ENCODE measurements at places on chromosomes 4 and X.

DNA sequence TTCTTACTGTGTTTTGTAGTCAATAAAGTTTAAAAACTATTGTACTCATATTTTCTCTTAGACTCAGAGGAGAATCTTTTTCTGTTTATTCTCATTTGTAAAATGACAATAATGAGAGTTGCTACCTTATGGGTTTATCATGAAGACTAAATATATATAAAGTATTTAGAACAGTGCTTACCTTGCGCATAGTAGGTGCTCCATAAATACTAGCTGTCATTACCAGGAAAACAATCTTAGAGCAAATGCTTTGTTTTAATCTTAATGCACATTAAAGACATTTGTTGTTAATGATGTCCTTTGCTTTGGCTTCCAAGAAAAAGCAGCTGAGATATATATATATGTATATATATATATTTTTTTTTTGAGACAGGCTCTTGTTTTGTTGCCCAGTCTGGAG lies 44.9 kb downstream of the FIP1L1 start:
- no peak for DNase-seq

DNA sequence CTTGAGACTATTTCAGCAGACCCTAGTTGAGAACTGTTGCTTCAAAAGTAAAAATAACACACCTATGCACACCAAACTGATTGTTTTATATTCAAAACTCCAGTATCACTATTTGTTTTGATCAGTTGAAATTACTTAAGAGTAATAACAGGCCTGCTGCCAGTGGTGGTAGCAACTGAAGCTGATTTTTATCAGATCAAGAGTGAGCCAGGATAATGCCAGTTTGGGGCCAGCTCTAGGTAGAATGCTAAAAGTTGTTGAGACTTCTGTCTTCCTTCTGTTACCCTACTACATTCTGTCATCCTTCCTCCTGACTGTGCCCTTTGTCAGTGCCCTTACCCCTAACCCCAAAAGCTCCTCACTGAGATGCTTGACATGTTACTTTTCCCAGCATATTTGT lies 228.7 kb upstream of the SPRY1 start:
- DNase-seq = no peak

- no peak for DNase-seq
Measured at GRCh38 chr4:27000820-27001219, 140.2 kb downstream of the STIM2 start.

DNA sequence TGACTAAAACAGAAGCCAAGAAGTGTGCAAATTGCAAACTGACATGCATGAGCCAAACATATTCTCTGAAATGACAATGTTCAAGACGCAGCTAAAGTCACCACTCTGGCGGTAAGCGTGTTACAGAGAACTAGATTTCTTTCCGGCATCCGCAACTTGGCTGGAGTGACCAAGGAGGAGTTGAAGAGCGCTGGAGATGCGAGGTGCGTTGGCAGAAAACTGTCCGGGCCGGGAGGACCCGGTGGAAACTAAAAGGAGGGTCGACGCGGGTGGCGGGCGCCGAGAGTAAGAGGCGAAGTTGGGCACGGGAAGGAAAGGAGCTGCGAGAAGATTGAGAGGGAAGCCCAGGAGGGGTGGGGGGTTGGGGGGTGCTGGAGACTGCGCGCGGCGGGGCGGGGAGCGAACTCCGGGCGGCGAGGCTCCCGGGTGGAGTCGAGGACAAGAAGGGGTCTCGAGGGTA lies 807 bp downstream of the SEL1L3 start:
- DNase-seq = peak; percentile 27

DNA sequence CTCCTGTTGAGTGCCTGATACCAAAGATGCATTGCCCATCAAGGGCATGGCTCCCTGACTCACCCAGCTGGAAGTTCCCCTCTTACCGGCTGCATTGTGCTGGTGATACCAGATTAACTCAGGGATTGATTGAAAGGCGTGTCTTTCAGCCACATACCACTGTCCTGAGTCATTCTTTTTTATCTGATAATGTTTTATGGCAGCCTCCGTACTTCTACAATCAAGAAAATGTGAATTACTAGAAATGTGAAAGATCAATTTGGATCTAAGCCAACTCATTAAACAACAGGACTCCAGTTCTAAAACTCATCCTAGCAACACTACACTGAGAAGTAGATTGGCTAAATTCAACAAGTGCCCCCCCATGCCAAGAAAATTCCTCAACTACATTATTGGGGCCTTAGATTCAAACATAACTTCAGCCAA lies 40.0 kb downstream of the TXK start:
- DNase-seq = no peak

- DNase-seq = no peak
Measured at GRCh38 chrX:79400623-79401022, 33.5 kb upstream of the ITM2A start.

GRCh38 chr4:133720001-133720400 lies 481.6 kb downstream of the PABPC4L start:
- no peak for DNase-seq

GRCh38 chr4:109313168-109314133 lies 11.0 kb upstream of the COL25A1 start:
- DNase-seq = no peak

- no peak for DNase-seq
Measured at GRCh38 chr4:73816814-73817213, 19.7 kb upstream of the CXCL6 start.

DNA sequence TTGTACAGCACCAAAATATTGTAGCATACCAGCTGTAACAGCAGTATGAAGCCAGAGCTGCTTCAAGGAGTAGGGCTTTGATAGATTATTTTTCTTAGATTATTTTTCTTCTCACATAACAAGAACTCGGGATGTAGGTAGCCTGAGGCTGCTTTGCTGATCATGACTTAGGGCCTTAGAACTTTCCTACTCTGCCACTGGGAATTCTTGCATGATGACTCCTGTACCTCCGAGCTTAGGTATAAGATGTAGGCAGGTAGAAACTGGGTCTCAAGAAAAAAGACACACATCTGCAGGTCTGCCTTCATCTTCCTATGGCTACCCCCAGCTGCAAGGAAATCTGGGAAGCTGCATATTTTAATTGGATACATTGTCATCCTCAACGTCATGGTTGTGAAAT lies 115.9 kb upstream of the PNPLA4 start:
- no peak for DNase-seq

- no peak for DNase-seq
Measured at GRCh38 chrX:37781081-37781480, 1.2 kb downstream of the CYBB start.

DNA sequence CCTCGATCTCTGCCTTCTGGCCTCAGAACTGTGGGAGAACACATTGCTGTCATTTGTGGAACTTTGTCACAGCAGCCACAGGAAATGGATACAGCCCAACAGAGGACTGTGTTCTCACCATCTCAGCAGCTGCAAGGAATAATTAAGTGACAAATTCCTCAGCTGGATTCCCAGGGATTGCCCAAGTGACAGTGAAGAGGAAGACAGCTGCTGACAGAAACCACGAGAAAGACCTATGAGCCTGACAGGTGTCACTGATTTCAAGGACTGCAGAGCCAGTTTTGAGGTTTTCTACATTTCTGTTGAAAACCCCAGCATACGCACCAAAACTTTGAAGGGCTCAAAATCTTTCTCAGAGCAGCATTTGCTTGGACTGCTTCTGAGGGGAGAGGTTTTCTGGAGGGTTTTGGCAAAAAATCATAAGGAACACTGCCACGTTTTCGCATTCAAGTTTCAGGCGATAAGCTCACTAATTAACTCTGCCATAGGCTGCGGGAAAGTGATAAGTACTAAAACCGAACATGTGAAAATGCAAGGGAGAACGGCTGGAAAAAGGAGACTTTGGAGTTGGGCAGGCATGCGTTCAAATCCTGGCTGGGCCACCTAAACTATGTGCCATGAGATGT lies 88.8 kb downstream of the DRD5 start:
- DNase-seq = no peak

- DNase-seq = no peak
Measured at GRCh38 chr4:6917461-6918271, 8.0 kb downstream of the TBC1D14 start.

DNA sequence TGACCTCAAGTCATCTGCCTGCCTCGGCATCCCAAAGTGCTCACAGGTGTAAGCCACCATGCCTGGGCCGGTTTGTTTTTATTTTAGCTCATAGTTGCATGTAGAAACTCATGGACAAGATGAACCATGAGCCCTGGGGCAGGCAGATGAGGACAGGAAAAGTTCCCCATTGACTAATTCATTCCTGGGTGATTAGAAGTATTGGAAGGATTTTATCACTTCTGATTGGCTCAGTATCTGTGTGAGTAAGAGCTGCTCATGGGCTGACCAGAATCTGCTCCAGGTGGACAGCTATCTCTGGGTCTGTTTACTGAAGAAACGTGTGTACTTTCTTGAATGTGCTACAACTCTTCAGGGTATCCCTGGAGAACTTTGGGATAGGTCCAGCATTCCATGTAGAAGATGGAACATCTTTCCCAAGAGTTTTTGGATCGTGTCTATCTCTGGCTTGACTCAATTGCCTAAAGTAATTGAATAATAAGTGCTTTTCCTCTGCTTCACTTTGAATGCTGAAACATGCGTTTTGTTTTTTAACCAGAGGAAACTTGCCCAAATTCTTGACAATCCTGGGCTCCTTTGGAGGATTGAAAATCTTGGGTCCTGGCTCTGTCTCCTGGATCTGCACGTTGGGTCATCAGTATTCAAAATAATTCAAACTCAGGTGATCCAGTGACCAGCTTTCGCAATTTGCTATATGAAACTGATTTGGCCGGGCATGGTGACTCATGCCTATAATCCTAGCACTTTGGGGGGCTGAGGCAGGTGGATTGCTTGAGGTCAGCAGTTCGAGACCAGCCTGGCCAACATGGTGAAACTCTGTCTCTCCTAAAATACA lies 88.6 kb upstream of the DHRSX start:
- no peak for DNase-seq

- no peak for DNase-seq
Measured at GRCh38 chr4:105558277-105558676, 5.9 kb downstream of the ARHGEF38 start.

GRCh38 chr4:6884341-6884870 lies 25.2 kb upstream of the TBC1D14 start:
- no peak for DNase-seq

GRCh38 chr4:126697748-126698147 lies 935.0 kb upstream of the INTU start:
- DNase-seq = no peak

DNA sequence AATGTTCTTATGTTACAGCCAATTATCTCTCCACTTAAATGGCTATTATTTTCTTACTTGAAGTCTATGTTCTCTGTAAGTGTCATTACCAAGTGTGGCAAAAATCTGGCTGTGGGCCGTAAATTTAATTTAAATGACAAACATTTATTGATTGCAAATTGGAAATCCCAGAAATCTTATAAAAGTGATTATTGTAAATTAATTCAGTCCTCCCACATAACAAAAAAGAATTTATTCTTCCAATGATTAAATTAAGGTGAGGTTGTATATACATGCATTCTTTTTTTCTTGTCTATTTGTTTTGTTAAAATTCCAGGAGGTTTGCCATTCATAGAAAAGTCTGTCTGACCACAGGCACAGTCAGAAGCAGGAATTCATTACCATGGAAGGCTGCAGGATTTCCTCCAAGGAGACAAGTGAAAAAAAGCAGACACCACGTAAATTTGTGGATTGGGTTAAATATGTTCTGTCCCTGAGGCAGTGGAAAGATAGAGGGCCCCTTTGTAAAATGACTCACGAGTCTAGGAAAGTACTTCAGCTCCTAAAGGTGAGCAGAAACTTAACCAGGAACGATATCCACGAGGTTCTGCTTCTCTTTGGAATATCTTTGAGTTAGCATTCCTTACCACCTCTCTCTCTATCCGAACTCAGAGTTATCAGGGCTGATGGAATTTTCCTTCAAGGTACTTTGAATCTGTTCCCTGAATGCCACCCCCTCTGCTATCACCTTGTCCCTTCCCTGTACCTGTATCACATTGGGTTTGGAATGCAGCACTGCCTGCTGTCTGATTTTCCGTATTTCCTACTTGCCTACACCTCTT lies 10.7 kb downstream of the PPARGC1A start:
- DNase-seq = no peak

GRCh38 chrX:51665981-51666380 lies 16.6 kb downstream of the CENPVL2 start:
- no peak for DNase-seq

- DNase-seq = no peak
Measured at GRCh38 chr4:125303058-125303457, 11.7 kb upstream of the FAT4 start.

DNA sequence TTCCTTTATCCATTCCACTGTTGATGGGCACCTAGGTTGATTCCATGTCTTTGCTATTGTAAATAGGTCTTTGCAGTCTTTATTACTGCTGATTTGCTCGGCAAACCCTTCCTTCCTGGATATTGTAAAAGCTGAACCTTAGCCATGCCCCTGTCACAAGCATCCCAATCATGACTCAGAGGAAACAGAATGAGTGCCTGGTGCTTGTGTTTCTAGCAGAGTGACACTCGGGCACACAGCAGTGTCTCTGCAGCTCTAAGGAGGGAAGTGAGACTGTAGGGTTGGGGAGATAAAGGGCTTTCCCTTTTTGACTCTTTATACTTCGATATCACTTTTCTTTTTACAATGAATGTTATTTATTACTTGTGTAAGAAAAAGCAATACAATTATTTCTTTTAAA lies 83.3 kb downstream of the AKAP4 start:
- no peak for DNase-seq

GRCh38 chr4:21733894-21734630 lies 214.5 kb downstream of the KCNIP4 start:
- no peak for DNase-seq

GRCh38 chr4:71304289-71304850 lies 34.5 kb upstream of the SLC4A4 start:
- no peak for DNase-seq

GRCh38 chrX:127457161-127457560 lies 595.0 kb downstream of the ACTRT1 start:
- DNase-seq = no peak

GRCh38 chr4:78056265-78057129 lies 626 bp upstream of the FRAS1 start:
- DNase-seq = no peak

DNA sequence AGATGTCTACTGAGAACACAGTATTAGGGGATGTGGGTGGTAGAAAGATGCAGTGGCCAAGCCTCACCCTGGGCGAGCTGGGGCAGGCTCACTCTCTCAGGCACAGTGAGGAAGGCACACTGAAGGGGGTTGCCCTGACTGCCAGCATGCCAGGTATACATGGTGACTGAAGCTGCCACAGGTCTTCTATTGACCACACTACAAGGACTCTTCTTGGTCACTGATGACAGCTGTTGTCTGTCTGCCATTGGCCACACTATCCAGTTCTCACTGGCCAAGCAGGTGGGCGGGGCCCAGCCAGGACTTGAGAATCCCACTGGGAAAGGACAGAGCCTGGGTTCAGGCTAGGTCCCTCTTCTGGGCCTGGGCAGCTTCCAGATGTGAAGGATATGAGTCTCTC lies 39.7 kb upstream of the TBC1D14 start:
- no peak for DNase-seq

GRCh38 chrX:118325453-118325852 lies 20.5 kb upstream of the WDR44 start:
- no peak for DNase-seq
